ENCODE measurements at places on chromosomes 7 and 10.
A peak's percentile ranks its signal among the peaks of the same experiment; 100 is the strongest.

DNA sequence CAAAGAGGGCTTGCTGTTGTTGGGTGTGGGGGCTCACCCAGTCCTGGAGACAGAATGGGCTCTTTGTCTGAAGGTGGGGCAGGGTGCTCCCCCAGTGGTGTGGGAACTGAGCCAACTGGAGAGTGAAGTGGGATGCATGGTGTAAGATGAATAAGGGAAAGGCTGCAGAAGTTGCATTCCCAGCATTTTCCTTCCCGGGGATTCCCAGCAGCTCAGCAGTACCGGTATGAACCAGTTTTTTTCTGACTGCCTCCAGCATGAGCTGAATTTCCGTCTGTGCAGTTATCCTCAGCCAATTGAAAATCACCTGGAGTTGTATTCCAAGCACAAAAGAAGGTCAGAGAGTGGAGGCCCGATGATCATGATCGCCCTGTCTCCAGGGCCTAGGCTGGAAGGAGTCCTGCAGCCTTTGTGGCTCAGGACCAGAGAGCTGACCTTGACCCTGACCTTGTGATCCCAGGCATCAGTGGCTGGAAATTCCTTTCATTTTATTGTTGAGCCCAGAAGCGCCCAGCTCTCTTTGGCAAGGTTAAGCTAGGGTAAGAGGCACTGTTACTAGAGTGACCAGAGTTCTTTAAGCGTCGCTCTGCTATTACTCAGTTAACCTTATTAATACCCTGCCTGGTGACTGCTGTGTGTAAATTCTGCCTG, 33.4 kb downstream of the OGDH start:
- DNase-seq = peak; percentile 83

- no peak for DNase-seq
Measured at GRCh38 chr10:62573929-62574328, 199.8 kb downstream of the ZNF365 start.

DNA sequence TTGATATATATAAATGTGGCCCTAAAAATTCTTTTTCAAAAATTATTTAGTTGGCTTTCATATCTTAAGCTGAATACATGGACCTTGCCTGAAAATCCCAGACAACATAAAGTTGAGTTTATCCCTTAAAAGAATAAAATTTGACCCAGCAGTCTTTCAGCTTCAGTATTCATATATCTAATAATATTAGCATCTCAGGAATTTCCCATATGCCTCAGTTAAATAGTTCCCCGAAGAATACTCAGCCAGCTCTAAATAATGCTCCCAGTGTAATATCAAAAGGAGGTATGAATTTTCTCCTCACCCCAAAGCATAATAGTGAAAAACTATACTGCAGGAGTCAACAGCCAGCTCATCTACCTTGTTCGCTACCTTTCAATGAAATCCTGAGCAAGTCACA, 145.9 kb downstream of the CTNNA3 start:
- DNase-seq = no peak

GRCh38 chr7:146423446-146423845, 306.8 kb downstream of the CNTNAP2 start:
- no peak for DNase-seq

GRCh38 chr7:105815576-105815975, 60.8 kb downstream of the ATXN7L1 start:
- DNase-seq = no peak

DNA sequence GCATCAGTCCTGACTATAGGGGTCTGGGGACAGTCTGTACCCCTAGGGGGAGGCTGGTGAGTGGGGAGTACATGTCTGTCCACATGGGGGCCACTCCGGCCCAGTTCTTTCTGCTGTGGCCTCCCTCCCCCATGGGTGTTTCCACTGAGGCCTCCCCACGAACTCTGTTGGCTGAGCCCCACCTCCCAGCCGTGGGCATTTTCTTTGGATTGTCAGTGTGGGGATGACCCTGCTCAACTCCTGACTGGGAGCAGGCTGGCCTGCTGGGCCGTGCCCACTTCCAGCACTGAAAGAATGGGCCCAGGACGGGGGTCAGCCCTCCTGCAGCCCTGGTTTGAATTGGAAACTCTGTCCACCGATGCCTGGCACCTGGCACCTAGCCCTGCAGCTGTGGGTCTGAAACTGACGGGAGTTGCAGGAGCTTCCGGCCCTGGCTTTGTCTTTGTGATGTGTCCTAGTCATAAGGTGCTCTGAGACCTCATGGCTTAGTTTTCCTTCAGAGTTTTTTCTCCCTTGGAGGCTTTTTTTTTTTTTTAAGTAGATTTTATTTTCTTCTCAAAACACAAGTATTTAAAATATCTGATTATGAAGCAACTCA, 46.5 kb downstream of the LHPP start:
- no peak for DNase-seq
